ENCODE measurements at places on chromosomes 2 and 18.

GRCh38 chr18:2895391-2895790 lies 48.6 kb downstream of the EMILIN2 start:
- DNase-seq = no peak

DNA sequence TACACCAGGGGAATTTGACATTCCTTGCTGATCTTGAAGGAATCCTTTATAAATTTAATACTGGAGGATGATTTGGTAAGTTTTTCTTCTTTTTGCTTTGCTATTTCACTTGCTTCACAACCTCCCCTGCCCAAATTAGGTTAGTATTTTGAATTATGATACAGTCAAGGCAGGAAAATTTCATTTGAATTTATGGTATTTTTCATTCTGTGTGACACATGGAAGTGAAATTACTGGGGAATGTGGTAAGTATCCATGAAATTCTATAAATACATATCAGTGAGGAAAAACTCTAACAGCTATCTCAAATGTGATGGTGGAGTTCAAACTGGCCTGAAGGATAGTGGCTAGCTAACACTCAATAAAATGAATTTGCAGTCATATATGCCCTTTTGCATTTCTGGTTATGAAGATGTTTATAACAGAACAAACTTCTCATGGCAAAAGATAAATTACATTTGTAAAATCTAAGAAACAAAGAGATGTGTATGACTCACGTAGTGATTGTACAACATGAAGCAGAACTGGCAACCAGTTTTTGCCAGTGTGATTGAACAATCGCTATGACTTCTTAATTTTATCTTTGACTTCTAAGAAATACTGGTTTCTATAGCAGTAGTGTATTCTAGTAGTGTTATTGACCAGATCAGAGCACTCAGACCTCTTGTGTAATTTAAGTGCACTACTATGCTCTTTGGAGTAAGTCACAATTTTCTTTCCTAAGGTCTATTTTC lies 152.6 kb downstream of the IKZF2 start:
- no peak for DNase-seq

GRCh38 chr2:232833830-232834229 lies 36.2 kb upstream of the SNORC start:
- no peak for DNase-seq

- DNase-seq = no peak
Measured at GRCh38 chr2:42951263-42951938, 159.0 kb upstream of the HAAO start.

DNA sequence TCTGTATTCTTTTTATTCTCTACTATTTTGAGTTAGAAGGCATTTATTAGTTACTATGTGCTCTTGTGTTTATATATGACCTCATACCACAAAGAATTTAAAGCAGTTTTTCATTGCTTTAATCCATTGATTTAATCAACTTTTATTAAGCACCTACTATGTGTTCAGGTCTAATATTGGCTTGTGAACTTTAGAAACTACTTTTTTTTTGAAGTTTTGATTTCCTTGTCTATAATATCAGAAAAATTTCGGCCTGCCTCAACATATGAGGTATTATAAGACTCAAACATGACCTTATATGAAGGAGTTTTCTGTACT lies 117.7 kb downstream of the ZNF521 start:
- no peak for DNase-seq

All from amniotic stem cell (primary cell).